Femur (tissue), 1 donor: ENCODE measurements at places on chromosomes 2 and 18.

DNA sequence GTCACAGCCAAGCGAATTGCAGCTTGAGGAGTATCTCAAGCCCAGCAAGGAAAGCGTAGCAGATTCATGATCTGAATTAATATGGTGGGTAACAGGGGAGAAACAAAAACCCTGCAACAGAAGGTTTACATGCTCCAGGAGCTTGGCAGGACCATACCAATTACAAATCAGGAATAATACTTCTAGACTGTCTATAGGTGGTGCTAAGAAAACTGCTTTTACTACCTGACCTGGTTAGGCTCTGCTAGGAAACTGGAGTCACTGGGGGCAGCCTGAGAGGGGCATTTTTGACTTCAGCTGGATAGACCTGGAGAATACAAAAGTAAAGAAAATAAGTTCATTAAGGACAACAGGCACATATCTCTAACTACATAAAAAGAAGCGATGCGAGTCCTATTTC is 24.6 kb upstream of the SPOPL start:
- no peak for DNase-seq

DNA sequence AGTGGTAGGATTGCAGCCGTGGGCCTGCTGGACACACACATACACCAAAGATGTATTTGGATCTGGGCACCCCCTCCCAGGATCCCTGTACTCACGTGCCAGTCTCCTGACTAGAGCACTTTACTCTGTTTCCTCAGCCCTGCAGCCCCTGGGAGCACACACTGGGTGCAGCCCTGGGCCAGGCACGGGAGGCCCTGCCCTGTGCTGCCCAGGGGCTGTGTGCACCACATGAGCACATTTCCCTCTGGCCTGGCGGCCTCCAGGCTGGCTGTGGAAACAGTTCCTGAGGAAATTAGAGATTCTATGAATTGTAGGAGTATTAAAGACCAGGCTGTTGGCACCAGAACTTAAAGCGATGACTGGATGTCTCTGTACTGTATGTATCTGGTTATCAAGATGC is 45.4 kb downstream of the BCL2L11 start:
- DNase-seq, result no peak

DNA sequence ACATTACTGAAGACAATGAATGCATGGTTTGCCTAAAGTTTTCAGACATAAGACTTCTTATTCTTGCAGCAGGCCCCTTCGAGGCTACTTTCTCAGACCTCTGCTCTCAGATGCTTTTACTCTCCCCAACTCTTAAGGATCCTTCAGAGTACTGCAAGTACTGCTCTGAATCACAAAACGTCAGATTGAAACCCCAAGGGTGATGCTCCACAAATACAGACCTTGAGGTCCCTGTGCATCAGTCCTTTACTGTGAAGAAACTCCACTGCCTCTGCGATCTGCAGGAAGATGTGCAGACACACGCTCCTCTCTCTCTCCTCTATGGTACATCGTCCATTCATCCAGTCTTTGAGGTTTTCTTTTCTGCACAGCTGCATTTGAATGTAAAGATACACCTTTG is 52.8 kb downstream of the EIF2AK3 start:
- DNase-seq, result no peak

DNA sequence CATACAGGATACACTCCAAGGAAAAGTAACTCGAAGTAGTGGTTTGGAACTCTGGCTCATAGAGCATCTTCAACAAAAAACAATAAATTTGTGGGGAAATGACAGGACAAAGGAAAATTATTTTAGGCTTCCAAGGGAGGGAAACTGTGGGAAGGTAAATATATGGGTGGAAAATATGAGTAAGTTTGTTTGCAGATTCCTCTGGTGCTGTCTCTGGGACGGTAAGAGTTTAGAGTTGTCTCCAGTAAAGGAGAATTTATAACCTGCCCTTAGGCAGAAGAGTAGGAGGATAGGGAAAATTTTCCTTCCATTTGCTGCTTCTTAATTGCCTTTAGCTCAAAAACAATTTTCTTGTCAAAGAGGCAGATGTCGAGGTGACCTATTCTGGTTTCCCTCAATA is 19.3 kb downstream of the HNMT start:
- DNase-seq, result no peak

DNA sequence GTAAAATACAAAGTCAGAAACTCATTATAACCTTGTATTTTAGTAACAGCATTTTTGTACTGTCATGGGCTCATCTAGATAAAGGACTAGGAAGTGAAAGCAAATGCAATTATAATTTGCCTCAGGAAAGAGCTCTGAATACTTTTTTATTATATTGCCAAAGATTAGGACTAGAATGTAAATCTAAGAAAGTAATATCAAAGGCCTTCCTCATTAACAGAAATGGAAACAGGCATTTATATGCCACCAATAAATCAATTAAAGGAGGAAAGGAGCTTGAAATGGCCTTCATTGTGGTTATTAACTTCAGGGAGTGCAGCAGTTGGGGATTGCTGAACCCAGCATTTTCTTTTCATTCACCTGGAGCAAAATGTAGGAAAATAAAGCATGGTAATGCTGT is 39.6 kb downstream of the DTNA start:
- no peak for DNase-seq

- DNase-seq, result no peak
Measured at GRCh38 chr2:164802095-164802707, 39.4 kb downstream of the COBLL1 start.

GRCh38 chr2:107107351-107107750 is 221.4 kb upstream of the ST6GAL2 start:
- no peak for DNase-seq

- no peak for DNase-seq
Measured at GRCh38 chr18:28793901-28794300, 617.0 kb upstream of the CDH2 start.

DNA sequence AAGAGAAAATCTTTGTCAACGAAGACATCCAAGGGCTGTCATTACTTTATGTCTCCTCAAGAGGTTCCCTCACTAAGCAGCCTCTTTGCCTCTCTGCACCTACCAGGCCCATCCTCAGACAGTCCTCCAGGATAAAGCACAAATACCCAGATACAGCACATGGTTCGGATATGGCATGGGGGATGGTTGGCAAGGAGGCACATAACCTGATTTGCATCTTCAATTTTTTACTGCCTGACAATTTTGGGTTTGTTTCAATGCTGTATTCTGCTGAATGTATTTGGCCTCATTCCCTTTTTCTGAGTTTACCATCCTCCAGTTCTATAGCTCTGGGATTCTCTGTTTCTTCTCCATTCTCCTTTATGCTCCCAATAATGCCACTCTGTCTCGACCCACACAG is 78.8 kb downstream of the VIT start:
- DNase-seq, result no peak

DNA sequence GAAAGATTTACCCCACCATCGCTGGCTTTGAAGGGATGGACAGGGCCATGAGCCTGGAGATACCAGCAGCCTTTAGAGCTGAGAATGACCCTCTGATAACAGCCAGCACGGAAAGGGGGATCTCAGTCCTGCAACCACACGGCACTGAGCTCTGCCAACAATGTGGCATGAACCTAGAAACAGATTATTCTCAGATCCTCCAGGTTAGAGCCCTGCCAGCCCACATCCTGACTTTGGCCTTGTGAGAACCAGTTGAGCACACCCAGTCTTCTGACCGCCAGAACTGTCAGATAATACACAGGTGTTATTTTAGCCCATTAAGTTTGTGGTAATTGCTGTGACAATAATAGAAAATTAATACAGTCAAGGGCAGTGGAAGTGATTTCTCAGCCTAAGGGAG is 9.4 kb upstream of the GNLY start:
- no peak for DNase-seq

- no peak for DNase-seq
Measured at GRCh38 chr2:161239326-161240109, 68.7 kb upstream of the PSMD14 start.
